ENCODE measurements at places on chromosomes 3 and 15.

- no peak for DNase-seq
These were observed 7.4 kb upstream of the CAPN7 start for GRCh38 chr3:15198686-15199085.

GRCh38 chr3:120762615-120763014, 20.1 kb downstream of the GTF2E1 start:
- DNase-seq = no peak

- no peak for DNase-seq
These were observed 106.6 kb upstream of the PTPRG start for GRCh38 chr3:61454801-61455200.

- no peak for DNase-seq
These were observed 70.3 kb downstream of the TRIM42 start for GRCh38 chr3:140748171-140748570.

GRCh38 chr15:65049418-65049840, 4.2 kb downstream of the SLC51B start:
- peak; percentile 87 for DNase-seq

DNA sequence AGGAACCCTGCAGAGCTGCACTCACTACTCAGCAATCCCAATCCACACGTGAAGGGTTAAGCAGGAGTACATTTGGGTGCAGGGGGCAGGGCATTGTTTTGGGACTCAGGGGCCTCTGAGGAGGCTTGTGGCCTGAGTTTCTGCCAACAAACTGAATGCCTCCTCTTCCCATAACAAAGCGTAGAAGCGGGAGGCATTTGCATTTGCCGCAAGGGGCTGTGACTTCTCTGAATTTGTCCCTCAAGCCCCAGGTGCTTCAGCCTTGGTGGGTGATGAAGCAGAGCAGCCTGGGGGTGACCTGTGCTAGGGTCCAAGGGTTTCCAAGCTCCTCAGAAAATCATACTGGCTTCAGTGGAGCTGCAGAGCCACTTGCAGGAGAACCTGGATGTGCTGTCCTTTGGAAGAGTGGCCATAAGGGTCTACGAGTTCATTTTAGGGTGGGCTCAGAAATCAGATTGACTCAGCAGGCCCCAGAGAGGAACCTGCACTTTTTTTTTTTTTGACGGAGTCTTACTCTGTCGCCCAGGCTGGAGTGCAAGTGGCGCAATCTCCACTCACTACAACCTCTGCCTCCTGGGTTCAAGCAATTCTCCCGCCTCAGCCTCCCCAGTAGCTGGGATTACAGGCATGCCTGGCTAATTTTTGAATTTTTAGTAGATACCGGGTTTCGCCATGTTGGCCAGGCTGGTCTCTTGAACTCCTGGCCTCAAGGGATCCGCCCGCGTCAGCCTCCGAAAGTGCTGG, 1.4 kb upstream of the RPSA start:
- DNase-seq = no peak

DNA sequence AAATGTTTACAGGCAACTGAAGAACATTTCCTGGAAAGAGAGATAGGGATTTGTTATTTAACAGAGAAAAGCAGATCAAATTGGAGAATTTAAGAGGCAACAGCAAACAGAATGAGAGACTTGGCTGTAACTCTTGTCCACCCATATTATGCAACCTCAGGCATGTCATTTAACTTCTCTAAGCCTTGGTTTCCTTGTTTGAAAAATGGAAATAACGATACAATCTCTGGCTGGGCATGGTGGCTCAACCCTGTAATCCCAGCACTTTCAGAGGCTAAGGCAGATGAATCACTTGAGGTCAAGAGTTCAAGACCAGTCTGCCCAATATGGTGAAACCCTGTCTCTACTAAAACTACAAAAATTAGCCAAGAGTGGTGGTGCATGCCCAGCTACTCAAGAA, 23.7 kb downstream of the ARRDC4 start:
- DNase-seq = no peak

- no peak for DNase-seq
These were observed 151.3 kb downstream of the NR1I2 start for GRCh38 chr3:119933207-119933606.

DNA sequence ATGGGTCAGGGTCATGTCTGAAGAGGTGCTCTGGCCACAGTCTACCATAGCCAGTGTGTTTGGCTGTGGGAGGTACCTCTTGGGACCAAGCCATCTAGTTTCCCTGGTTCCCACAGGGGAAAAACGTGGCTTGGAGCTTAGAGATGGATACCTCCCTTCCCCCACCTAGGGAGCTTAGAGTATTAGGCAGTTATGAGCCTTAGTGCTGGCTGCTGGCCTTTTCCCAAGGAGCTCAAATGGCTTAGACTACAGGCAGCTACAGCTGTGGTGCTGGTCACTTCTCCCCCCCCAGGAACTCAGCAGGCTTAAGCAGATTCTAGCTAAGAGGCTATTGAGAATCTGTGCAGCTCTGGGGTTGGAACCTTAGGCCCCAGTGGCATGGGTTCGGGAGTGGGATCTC, 591.2 kb downstream of the NSUN3 start:
- DNase-seq = no peak

- DNase-seq = no peak
These were observed 573.3 kb upstream of the TBL1XR1 start for GRCh38 chr3:177770383-177771230.

DNA sequence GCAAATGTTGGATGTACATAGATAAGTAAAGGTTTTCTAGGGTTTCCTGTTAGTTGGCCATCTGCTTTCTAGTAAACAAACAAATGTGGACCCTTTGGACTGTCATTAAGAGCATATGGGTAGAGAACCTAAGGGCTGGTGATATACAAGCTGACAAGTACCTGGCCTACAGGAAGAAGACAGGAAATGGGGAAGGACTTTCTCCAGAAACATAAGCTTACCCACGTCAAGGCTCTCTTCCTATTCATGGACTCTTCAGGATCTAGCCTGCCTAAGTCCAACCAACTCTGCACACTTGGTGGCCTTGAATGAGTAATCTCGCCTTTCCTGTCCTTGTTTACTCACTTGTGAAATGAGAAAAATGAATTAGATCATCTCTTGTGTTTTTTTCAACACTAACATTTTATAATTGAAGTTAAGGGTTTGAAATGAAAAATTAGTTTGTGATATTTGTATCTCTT, 22.2 kb upstream of the GOLIM4 start:
- DNase-seq = no peak

DNA sequence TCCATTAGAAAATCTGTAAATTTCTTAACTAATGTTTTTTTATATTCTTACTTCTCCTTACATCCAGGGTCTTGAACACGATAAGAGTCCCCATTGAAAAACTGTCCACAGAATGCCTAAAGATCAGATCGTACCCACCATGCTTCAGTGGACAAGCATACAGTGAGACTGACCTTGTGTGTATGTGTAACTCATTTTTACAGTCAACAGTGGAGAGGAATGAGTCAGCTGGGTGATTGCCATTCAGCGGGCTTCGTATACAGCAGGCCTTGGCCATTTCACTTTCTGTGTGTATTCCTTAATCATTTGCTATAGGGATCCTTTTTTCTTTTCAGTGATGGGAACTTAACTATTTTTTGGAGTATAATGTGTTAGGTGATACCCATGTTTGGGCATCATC, 10.6 kb downstream of the PARP14 start:
- no peak for DNase-seq

DNA sequence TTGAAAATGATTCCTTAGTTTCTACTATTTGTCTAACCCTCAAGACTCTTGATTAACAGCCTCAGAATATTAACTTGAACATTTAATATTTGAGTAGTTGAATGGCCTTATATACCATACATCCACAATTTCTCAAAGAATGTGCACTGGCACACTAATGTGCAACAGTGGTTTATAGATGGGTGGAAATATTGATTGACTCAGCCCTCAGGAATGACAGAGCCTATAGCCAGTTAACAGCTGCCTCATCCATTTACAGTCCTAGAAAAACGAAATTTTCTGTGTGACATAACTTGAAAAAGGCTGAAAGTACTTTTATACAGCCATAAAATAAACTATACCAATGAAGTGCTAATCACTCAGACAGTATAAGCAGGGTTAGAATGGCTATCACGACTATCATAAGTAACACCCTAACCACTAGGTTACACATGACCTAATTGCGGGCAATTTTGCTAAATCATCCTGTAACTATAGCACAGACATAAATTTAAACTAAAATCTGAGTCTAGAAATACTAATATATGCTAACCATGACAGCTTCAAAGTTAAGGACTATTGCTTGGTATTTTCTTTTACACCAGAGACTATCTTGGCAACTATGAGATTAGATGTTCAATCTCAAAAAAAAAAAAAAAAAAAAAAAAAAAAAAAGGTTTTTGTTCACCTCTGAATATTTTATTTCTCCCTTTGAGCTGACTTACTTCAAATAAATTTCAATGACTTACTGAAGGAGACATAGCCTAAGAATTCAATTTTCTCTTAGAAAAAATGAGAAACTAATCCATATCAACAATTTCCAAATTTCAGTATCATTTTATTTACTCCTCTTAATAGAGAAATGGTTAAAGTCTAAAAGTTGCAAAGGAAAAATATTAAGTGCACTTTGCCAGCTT, 9.3 kb downstream of the SECISBP2L start:
- DNase-seq = no peak

DNA sequence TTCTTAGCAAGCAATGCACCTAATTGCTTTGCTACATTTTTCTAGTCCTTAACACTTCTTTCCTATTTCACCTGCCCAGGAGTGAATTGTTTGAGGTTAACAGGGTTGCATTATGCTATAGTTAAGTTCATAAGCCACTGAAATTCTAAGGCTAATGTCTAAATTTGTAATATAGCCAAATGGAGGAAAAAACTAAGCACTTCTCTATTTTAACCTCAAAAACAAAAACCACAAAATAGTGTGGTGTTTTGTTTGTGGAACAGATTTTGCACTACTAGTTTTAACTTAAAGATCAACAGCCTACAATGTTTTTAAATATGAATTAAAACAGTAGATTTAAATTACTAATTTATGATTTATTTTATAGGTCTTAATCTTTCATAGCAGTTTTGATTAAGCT, 5.5 kb downstream of the ATOSA start:
- no peak for DNase-seq

DNA sequence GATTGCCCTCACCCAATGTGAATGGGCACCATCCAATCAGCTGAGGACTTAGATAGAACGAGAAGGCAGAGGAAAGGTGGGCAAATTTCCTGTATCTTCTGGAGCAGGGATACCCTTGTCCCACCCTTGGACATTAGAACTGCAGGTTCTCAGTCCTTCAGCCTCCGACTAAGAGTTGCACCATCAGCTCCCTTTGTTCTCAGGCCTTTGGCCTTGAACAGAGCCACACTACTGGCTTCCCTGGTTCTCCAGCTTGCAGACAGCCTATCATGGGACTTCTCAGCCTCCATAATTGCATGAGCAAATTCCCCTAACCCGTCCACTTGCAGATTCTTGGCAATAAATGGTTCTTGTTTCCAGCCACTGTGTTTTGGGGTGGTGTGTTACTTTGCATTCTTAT, 102.4 kb downstream of the LSM3 start:
- no peak for DNase-seq

- DNase-seq = no peak
These were observed 104.5 kb downstream of the RARB start for GRCh38 chr3:25532431-25533162.

- DNase-seq = no peak
These were observed 24.8 kb downstream of the LNP1 start for GRCh38 chr3:100426067-100426682.

DNA sequence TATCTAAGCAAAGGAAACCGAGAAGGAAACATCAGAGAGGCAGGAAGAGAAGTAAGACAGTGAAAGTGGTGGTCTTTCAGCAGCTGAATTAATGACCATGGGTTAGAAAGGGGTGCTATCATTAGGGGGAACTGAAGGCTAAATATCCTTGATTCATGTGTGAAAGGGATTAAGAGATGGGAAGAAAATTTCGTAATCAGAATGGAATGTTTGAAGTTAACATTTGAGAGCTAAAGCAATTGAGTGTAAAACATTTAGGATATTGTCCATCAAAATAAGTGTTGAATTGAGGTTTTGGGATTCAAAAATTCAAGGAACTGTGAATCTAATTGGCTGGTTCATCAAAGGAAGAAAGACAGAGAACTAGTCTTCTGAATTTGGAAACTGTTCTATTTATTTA, 4.1 kb upstream of the ECT2 start:
- no peak for DNase-seq

- DNase-seq = no peak
These were observed 56.8 kb upstream of the KCNMB2 start for GRCh38 chr3:178479446-178479845.

DNA sequence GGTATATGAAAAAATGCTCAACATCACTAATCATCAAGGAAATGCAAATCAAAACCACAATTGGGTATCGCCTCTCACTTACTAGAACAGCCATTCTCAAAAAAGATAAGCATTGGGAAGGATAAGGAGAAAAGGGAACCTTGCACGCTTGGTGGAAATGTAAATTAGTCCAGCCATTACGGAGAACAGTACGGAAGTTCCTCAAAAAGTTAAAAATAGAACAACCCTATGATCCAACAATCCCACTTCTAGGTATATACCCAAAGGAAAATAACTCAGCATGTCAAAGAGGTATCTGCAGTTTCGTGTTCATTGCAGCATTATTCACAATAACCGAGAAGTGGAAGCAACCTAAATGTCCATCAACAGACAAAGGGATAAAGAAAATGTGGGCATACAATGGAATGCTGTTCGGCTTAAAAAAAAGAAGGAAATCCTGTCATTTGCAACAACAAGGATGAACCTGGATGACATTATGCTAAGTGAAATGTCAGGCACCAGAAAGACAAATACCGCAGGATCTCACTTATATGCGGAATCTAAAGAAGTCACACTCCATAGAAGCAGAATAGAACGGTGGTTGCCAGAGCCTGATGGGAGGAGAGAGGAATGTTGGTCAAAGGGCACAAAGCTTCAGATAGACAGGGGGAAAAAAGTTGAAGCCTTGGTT, 11.7 kb upstream of the CMTM7 start:
- DNase-seq = no peak

DNA sequence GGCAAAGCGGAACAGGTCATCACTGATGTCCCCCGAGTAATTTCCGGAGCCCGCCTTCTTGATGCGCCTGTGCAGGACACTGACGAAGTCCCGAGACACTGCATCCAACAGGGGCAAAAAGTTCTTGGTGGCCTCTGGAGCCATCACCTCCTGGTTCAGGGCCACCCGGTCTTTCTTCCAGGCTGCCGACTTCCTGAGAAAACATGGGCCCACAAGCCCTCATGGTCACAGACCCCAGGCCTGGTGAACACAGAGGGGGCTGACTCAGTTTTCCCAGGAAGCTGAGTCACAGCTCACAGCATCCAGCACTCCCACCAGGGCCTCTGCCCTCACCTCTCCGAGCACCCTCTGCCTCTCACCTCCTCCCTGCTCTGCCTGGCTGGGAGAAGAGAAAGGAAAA, 22.4 kb downstream of the CYP11A1 start:
- DNase-seq = no peak

DNA sequence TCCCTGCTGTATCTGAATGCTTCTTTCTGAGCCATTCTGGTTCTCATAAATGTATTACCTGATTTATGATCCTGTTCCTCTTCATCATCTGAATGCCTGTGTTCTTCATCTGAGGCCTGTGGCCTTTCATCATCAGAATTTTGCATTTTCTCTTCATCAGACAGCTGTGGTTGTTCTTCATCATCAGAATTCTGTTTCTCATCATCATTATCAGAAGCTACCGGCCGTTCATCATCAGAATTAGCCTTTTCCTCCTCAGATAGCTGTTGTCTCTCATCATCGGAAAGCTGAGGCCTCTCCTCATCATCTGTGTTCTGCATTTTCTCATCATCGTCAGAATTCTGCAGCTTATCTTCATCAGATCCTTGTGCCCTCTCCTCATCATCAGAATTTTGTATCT, 5.9 kb downstream of the LEO1 start:
- no peak for DNase-seq

GRCh38 chr3:172201870-172202236, 162.5 kb downstream of the FNDC3B start:
- DNase-seq = no peak

GRCh38 chr3:129230311-129231019, 18.9 kb upstream of the COPG1 start:
- DNase-seq = no peak
